ENCODE measurements at places on chromosomes 2 and 18.

GRCh38 chr2:213703406-213704098, 419.3 kb downstream of the SPAG16 start:
- DNase-seq = no peak

DNA sequence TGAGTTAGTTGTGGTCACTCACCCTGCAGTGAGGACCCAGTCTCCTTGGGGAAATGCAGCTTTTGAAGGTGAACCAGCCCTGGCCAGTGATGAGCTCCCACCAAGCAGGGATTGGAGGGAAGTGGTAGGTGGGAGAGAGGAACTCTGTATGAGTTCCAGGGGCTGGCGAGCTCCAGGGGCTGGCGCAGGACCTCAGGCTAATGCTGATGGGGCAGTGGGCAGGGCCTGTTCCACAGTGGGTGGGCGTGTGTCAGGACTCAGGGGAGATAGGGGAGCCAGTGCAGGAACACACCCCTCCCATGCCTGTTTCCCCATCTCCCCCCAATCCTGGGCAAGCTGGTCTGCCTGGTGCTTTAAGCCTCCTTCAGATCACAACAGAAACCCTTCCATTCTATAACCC, 208.4 kb downstream of the DYSF start:
- DNase-seq = no peak

DNA sequence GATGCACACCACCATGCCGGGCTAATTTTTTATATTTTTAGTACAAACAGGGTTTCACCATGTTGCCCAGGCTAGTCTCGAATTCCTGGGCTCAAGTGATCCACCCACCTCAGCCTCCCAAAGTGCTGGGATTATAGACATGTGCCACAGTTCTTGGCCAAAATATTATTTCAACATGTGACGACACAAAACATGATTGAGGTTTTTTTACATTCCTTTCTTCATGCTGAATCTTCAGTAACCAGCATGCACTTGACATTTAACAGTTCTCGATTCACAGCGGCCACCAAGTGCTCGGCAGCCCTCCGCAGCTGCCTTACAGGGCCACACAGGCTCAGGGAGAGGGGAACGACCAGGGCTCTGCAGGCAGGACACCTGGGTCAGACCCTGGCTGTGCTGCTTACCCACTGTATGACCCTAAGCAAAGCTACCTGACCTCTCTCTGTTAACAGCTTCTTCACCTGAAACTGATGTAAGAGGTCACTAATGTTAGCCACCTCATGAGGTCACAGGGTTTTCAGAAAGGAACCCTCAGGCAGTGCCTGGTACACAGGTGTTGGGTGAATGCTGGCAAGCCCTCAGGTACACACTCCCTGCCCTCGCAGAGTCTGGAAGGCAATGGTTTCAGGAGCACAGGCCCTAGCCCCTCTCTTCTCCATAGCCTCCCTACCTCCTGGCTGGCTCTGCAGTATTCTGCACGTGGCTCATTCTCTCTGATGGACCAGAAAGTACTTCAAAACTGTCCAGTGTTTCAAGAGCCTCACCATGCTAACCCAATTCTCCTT, 25.7 kb downstream of the TUBB6 start:
- no peak for DNase-seq

- no peak for DNase-seq
Measured at GRCh38 chr2:235068701-235069100, 116.9 kb downstream of the SH3BP4 start.

GRCh38 chr2:73268830-73269685, 15.2 kb downstream of the FBXO41 start:
- DNase-seq = peak; percentile 80

GRCh38 chr2:120999377-121000097, 263.9 kb downstream of the GLI2 start:
- DNase-seq = no peak

DNA sequence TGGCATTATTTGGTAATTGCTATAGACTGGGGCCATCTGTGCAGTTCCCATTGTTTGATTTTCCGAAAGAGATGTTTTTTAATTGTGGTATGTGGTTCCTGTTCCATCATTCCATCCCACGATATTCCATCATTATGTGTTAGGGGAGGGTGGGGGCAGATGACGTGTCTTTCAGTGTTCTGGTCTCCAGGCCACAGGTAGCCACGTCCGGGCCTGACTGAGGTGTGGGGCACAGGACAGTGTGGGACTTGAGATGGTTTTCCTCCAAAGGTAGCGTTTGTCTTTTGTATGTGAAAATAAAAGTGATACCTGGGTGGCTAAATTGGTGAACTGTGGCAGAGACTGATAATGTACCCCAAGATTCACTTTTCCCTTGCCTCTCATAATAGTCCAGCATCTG, 192.2 kb upstream of the HAAO start:
- DNase-seq = no peak

DNA sequence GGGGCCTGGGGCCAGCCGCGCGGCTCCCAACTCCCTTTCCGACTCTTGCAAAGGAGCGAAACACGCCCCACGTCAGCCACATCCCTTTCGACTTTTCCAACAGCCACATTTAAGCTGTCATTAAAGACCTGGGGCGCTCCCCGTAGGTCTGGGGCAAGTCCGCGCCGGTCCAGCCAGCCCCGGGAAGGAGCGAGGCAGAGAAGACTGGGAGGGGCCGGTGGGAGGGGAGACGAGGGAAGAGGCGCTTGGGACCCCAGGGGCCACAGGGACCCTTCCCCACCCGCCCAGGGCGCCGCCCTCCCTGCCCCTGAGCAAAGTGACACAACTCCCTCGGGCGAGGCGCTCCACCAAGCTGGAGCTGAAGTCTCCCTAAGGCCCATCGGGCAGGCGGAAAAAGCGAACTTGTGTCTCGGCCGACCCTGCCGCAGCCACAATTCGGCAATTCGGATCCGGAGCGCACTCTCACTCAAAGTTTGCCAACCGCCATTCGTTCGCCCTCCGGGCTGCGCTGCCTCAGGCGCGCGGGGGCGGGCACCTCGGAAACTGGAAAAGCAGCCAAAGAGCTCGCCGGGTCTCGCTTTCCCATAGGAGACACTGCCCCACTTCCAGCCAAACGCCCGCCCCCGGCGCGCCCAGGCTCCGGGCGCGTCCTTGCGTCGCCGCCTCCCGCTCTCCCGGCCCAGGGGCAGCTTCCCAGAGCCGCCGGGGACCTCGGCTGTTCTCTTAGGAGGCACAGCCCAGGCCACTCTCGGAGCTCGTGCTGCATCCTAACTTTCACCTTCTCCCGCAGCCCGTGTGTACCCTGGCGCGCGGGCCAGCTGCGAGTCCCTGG, 1.1 kb upstream of the KCTD1 start:
- DNase-seq = peak; percentile 70
